ENCODE measurements at places on chromosomes 16 and 17.
A peak's percentile ranks its signal among the peaks of the same experiment; 100 is the strongest.

DNA sequence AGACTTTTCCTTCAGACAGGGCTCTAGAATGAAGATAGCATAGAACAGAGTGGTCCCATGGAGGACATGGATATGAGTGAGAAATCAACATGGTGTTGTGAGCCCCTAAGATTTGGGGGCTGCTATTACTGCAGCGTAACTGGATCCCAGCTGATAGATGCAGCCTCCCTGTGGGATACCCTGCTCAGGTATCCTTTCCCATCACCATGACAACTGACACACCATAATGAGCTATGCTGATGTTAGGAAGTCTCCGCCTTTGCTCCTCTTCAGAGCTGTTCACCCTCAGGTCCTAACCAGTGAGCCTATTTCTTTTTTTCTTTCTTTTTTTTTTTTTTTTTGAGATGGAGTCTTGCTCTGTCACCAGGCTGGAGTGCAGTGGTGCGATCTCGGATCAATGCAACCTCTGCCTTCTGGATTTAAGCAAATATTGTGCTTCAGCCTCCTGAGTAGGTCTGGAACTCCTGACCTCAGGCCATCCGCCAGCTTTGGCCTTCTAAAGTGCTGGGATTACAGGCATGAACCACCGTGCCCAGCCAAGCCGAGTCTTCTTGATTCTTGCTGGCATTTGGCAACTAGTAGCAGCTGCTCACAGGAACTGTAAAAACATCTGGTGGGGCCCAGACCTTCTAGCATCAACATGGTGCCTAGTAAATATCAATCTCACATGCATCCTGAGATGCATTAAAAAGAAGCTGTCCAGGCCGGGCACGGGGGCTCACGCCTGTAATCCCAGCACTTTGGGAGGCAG, 17.1 kb downstream of the STX4 start:
- no peak for DNase-seq

- peak; percentile 13 for DNase-seq
These were observed 56.0 kb downstream of the RAP1GAP2 start for GRCh38 chr17:2852221-2852620.

DNA sequence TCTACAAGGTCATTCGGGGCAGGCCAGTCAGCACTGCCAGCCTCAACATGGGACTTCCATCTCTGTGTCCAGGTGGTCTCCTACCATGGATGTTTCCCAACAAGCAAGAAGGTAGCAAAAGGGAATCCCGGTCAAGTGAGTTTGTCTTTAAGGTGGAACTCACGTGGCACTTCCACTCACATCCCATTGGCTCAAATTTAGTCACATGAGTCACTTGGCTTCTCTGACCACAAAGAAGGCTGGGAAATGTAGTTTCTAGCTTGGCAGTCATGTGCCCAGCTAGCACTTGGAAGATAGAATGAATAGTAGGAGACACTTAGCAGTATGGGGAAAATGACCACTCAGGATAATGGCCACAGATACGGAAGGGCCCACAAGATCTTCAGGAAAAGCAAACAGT, 106.6 kb downstream of the AIPL1 start:
- DNase-seq, result no peak

DNA sequence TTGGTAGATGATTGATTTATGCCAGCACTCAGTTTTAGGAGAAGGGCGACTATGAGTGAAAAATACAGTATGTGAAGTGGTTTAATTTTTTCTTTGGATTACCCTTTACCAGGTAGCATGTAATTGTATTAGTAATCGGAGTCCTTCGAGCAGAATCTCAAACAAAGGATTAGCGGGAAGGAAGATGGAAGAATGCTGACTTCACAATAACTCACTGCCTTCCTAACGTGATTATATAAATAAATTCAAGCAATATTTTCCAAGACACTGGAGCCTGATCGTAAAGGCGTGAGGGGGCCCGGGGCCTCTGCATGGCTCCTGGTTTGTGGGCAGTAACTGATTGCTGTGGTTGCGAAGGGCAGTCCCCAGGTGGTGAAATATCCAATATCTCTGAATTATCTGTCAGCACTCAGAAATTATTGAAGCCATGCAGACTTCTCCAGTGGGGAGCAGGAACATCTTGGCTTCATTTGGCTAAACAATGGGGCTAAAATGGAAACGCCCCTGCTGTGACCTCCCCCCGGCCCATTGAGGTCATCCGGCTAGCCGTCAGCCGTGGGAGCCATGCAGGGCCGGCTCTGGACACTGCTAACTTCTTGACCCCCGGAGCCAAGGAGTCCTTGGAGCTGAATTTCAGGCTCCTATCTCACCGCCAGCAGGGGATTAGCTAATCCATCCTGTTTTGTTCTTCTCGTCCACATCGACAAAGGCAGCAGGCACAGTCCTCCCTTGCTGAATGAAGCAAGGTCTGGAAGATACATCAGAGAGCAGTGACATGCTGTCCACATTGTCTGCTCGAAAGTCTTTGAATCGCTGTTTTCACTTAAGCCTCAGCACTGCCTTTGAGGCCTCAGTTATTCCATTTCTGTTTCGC, 295.9 kb upstream of the N4BP1 start:
- DNase-seq, result no peak

DNA sequence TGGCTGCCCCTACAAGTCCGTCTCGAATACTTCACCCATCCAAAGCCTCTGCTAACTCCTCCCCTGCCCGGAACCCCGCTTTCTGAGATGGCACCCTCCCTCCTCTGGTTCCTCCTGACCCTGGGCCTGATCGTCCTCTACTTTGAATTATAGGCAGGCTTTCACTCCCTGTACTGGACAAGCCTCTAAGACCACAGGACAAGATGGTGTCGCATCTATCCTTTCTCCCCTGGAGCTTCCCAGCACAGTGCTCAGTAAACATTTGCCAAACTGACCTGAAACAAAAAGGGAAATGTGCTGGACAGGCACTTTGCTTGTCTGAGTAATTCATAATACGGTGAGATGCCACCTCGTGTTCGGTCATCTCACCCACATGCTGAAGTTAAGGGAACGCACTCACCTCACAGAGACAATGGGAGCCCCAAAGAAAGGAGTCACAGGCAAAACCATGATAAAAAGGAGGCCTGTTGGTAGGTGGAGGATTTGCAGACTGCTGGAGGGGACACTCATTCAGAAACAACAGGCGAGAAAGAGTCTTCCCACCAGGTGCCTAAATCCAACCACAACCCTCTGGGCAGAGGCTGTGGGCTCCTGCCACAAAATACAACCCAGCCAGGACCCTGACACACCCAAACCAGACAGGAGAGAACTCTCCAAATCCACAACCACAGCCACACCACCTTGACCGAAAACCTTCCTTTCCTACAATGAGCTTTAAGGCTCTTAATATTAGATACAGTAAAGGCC, 28.2 kb downstream of the SNN start:
- no peak for DNase-seq

- DNase-seq, result no peak
These were observed 245.0 kb upstream of the CDH5 start for GRCh38 chr16:66121466-66121865.

Measured in transverse colon (tissue), 4 donors.